ENCODE measurements at places on chromosomes 4 and X.

DNA sequence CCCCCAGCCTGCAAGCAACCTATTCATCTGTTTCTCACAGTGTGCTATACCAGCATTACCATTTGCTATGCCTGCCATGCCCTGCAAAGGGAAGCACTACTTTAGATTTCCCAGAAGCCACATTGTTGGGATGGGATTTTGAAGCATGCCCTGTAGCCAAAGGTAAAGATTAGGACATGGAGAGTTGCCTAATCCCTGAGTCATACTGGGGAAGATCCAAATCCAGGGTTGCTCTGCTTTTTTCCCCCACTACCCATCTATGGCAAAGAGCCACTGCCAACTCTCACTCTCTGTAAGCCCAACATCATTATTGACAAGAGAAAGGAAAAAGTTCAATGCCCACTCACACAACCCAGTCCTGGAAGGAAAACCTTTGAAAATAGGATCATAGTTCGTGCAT is 36.7 kb upstream of the TMEM164 start:
- DNase-seq = no peak

- no peak for DNase-seq
Observed at GRCh38 chrX:131331152-131331551, 42.0 kb upstream of the IGSF1 start.

GRCh38 chrX:24100713-24101112 is 46.0 kb downstream of the EIF2S3 start:
- no peak for DNase-seq

DNA sequence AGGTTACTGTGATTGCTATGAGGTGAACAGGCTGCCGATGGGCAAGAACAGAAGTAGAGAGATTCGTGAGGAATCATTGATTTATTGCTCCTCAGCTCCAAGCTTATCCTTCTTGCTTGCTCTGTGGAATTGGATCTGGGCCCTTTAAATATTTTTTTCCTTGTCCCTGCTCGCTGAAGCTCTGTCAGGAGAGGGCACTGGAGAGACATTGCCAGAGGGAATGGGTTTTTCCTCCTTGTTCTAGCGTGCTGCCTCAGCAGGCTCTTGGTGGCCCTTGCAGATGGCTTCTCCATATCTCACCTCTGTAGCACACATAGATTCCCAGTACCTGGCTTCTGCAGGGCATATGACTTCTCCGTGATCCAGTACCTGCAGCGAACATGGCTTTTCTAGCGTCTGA is 67.4 kb downstream of the CNGA2 start:
- no peak for DNase-seq

DNA sequence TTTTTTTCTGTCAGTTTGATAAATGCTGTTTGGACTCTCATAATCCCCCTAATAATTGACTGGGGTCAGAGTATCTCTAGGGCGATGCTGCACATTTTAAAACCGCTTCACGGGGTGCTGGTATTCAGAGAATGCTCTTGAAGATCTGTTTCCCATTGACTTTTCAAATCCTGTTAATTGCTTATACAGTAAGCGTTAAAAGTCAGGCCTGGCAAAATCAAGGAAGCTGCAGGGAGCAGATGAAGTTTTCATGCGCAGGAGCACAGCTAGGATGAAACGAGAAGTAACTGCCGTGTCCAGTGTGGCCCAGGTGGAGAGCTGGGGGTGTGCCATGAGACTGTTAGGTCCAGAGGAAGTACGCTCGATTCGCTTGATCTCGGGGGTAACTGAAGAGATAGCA is 312.9 kb downstream of the TRIML1 start:
- no peak for DNase-seq

DNA sequence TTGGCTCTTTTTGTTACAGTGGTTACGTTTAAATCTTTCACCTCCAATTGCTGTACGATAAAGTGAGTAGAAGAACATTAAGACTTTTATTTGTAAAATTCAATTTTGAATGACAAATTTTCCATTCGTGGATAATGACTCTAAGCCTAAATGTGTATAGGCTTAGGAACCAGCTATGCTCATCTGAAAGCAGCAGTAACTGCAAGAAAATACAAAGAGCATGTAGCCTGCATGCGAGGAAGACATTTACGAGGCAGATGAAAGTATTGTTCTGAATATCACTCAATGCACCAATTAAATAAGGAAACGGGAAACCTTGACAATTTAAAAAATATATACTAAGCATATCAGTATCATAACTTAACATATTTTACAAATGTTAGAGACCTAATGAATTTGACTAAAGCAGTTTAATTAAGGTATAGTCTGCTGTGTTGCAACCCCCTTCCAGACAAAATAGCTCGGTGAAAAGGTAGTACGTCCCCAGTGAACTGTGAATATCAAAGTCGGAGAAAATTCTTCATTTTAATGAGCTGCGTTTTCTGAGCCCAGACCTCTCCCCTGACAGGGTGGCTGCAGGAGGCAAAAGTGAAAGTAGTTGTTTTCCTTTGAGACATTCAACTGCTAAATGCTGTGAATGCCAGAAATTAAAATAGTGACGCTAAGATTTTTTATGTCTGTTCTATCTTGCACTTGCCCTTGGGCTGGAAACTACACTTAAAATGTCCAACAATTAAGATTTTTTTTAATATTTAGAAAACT is 1236.5 kb upstream of the TENM3 start:
- DNase-seq = no peak

DNA sequence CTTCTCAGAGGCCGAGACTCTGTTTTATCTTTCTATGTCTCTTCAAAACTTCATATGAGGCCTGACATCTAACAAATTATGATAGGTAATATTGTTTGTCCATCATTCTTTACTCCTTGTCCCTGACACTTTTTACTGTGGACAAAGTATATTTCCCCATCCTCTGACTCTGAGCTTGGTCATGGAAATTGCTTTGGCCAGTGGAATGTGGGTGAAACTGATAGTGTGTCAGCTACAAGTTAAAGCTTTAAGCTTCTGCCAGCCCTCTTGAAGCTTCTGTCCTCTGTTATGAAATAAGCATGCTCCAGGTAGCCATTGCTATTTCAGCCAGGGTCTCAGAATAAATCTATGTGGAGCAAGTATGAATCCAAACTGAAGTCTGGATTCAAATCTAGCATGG is 604.6 kb downstream of the BCOR start:
- DNase-seq = no peak

GRCh38 chr4:154707877-154708276 is 35.9 kb upstream of the LRAT start:
- DNase-seq = no peak

- no peak for DNase-seq
Observed at GRCh38 chr4:152255437-152255836, 280.5 kb downstream of the FBXW7 start.

DNA sequence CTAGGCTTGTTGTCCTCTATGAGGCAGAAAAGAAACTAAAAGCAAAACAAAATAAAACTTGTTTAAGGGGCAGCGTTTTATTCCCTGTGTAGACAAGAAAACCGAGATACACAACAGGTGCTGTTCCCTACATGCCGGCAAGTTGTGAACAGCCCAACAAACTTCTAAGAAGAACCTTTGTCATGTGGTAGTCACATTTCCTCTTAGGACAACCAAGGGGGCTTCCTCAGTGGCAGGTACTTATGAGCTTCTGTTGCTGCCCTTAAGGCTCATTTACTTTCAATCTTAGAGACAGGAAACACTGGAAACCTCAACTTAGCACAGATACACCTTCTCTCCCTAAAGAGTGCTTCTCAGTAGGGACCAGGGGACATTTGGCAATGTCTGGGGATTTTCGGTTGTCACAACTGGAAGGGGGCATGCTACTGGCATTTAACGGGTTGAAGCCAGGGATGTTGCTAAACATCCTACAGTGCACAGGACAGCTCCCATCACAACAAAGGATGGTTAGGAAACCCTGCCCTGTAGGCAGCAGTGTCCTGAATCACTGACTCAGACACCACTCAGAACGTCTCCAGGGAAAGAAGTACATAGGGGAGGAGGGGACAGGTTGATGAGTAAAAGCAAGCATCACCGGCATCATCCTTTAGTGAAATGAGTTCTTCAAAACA is 111.0 kb downstream of the ASB9 start:
- no peak for DNase-seq

GRCh38 chr4:142523111-142523510 is 323.0 kb downstream of the INPP4B start:
- DNase-seq = no peak

GRCh38 chr4:60088807-60089486 is 1111.2 kb upstream of the ADGRL3 start:
- no peak for DNase-seq

DNA sequence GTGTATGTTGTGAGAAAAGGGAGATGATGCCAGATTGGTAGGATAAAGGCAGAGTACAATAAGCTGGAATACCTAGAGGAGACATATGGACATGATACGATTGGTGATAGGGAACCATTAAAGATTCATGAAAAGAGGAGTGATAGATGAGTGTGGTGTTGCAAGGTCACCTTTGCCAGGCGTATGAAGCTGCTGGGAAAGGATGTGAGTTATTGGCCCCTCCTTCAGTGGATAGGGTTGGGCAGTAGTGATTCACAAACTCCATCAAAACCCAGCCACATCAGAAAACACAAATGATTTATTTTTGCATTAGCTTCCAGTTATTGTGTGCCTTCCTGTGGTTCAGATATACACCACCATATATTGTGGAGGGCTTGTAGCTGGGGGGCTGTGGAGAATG is 34.3 kb downstream of the TMEM164 start:
- no peak for DNase-seq

GRCh38 chr4:128031756-128032384 is 29.2 kb upstream of the LARP1B start:
- no peak for DNase-seq

- no peak for DNase-seq
Observed at GRCh38 chr4:126441173-126442035, 1126.6 kb downstream of the FAT4 start.

- DNase-seq = no peak
Observed at GRCh38 chr4:114875630-114876029, 237.8 kb downstream of the NDST4 start.

DNA sequence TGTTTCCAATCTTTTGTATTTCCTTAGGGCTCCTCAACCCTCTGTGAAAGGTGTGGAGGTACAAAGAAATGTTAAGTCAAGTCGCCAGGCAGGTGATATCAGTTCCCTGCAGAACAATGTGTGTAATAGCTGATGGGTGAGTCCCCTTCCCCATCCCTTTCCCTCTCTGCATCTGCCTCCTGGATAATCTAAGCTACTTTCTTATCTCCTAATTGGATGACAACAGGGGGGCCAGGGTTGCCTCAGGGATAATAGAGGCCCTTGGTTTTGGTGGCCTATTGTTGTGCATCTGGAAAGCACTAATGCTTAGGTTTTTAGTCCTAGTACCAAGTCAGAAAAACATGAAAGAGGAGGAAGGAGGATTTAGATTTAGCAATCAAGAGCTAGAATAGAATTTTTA is 29.1 kb downstream of the MAGED1 start:
- no peak for DNase-seq

DNA sequence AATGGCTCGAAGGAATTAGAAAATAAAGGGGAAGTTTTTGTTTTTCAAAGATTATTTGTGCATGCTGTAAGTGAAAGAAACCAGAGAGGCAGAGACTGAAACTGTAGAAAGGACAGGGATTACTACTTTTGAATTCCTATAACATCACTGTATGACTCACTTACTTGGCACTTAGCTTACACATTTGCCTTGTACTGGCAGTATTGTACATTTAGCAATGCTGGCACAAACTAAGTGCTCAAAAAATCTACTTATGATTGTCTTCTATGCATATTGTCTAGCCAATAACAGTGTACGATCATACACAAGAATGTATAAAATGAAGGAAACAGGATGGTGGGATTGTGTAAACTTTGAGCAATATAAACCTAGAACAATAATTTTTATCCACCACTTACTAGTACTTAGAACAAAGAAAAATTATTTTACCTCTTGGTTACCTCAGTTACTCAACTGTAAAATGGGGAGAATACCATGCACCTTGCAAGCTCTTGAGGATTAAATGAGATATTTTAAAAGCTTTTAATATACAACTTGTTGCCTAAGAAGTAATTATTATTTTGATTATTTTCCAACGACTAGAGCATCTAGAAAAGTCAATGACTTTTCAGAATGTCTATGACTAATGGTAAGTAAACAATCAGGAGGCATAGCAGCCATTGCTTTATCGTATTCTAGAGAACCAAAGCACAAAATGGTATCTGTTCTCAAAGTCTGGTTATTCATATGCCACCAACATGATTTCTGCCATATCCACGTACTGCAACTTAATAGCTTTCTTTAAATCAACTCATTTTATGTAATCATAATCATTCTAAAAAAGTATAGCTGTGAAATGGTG is 4.7 kb downstream of the FAM120C start:
- no peak for DNase-seq

DNA sequence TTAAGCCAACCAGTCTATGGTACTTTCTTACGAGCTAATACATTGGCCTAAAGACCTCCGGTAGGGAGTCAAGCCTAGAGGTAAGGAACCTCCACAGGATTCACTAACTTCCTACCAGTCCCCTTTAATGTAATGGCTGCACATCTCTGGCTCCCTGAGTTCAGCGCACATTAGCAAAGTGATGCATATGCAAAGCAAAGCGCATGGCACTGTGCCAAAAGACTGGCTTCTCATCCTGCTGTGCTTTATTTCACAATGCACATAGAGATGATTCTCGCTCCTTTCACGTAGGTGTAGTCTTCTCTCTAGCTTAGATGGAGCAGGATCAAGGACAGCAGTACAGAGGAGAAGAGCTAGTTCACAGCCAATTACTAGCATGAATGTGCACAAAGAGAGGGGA is 14.6 kb upstream of the CLTRN start:
- no peak for DNase-seq

GRCh38 chr4:156933633-156934258 is 37.9 kb downstream of the PDGFC start:
- peak; percentile 66 for DNase-seq

DNA sequence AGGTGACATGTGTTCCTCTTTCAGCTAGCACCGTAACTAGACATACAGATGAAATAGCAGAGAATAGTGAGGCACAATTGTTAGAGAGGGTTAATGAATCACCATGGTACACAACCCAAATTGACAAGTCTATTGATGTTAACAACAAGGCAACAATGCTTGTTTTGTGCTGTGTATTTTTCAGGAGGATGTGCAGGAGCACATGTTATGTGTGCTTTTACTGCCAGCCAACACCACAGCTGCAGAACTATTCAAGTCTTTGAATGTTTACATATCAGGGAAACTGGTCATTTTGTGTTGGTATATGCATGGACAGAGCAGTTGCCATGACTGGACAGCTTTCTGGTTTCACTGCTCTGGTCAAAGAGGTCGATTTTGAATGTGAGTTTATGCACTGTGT is 32.8 kb downstream of the STBD1 start:
- DNase-seq = no peak

DNA sequence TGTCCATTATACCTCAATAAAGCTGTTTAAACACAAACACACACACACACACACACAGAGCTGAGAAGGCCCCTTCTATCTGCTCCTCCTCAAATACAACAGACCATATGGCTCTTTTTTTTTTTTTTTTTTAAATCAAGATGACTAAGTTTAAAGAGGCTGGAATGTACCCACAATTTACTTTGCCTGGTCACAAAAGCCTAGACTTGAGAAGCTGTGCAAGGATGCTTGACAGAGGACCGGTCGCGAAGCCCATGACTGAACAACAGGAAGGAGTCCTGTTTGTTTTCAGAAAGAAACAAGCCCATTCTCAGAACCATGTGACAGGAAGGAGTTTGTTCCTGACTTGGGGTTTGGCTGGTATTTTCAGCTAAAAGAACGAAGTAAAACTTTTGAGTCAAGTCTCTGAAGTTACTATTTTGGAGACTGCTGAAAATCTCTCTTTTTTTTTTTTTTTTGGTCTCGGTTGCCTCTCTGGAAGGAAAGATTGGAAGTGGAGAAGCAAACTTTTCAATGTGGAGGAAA is 650.9 kb upstream of the TENM3 start:
- no peak for DNase-seq

GRCh38 chr4:22485737-22486136 is 30.1 kb downstream of the ADGRA3 start:
- no peak for DNase-seq
